Dermis blood vessel endothelial cell (primary cell): ENCODE measurements at places on chromosomes 11 and 22. TPM values are rescaled to one million over a fixed set of nuclear protein-coding genes. Genes with fewer than 3 reads are reported as not detected.

DNA sequence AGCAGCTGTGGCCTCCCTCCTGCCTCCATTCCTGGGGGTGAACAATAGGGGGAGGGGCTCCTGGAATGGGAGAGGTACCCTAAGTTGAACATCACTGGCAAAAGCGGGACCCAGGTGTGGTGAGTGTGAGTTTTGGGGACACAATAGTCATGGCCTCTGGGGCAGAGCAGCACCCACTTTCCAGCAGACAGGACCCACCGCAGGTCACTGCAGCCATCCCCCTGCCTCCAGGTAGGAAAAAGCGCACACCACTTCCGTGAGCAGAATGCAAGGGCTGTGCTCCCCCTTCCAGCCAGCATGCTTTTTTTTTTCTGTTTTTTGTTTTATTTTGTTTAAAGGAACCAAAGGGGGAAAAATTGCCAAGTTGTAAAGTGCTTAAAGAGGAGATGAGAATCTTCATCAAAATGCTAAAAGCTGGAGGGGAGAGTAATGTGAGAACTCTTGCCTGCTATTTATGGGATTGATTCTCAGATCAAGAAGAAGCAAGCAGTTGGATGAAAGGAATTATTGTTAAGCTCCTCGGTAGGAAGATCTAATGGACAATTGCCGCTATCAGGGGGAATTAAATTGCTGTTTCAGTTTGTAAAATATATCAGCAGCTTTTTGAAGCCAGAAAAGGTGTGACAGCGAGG is 152.9 kb downstream of the FEZ1 start:
- no peak for DNase-seq

- no peak for DNase-seq
Measured at GRCh38 chr11:5923427-5923776, 18.6 kb upstream of the OR56A3 start.

- no peak for DNase-seq
Measured at GRCh38 chr11:43959321-43959995, 17.0 kb downstream of the C11orf96 start.

GRCh38 chr11:66701432-66702240 is 23.9 kb upstream of the RBM4B start:
- DNase-seq = peak; percentile 17

- peak; percentile 80 for DNase-seq
Measured at GRCh38 chr11:20158597-20159257, 1.5 kb downstream of the DBX1 start.

GRCh38 chr11:101743828-101744227 is 160.0 kb upstream of the TRPC6 start:
- DNase-seq = no peak

- DNase-seq = no peak
Measured at GRCh38 chr11:127193950-127194349, 193.4 kb upstream of the KIRREL3 start.

GRCh38 chr11:123253223-123253622 is 58.2 kb upstream of the CLMP start:
- DNase-seq = no peak

MAPK1 gene
- 72.0 and 119 TPM in 2 replicates for total RNA-seq

OR6T1 gene
- total RNA-seq = not detected in 2 replicates
